IPS DF 19.7 (cell line): ENCODE measurements at places on chromosomes 4 and X.

GRCh38 chrX:21798677-21799219 is 40.7 kb upstream of the MBTPS2 start:
- DNase-seq, result no peak

DNA sequence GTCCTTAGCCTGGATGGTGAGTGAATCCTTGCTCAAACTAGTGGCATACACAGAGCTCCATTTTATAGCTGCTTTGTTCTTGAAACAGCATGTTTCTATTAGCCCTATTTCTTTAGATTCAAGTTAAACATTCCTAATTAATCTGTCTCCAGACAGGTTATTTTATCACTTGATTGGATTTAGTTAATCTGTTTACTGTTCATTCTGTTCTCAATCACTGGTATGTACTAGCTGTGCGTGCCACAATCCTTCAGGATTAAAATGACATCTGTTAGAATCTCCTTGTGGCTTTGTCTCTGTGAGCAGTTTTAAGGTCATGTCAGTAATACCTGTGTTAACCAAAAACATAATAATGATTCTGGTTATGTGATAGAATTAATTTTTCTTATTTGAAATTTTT is 36.5 kb downstream of the PTPN13 start:
- no peak for DNase-seq

DNA sequence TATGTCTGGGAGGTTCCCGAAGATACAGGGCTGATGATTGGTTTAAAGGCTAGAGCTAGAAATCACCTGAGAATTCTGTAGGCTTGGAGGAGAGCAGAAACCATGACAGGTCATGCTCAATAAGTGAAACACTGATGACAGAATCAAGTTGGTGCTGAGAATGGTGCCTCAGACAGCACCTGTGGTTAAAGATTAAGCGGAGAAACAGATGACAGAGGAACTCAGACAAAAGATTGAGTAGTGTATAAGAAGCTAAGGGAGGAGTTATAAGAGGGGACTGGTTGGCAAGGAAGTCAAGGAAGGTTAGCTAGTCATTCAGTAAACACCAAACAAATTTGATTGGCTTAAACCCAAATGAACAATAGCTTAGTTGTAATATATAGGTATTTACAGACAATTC is 385.4 kb upstream of the CNKSR2 start:
- no peak for DNase-seq

GRCh38 chr4:836750-837301 is 10.9 kb upstream of the CPLX1 start:
- no peak for DNase-seq

- no peak for DNase-seq
These were observed 2.2 kb downstream of the SLC16A2 start for GRCh38 chrX:74423289-74423998.
